ENCODE measurements at places on chromosomes 5 and 9.

- DNase-seq, result no peak
Measured at GRCh38 chr5:157816682-157817386, 42.1 kb downstream of the CLINT1 start.

DNA sequence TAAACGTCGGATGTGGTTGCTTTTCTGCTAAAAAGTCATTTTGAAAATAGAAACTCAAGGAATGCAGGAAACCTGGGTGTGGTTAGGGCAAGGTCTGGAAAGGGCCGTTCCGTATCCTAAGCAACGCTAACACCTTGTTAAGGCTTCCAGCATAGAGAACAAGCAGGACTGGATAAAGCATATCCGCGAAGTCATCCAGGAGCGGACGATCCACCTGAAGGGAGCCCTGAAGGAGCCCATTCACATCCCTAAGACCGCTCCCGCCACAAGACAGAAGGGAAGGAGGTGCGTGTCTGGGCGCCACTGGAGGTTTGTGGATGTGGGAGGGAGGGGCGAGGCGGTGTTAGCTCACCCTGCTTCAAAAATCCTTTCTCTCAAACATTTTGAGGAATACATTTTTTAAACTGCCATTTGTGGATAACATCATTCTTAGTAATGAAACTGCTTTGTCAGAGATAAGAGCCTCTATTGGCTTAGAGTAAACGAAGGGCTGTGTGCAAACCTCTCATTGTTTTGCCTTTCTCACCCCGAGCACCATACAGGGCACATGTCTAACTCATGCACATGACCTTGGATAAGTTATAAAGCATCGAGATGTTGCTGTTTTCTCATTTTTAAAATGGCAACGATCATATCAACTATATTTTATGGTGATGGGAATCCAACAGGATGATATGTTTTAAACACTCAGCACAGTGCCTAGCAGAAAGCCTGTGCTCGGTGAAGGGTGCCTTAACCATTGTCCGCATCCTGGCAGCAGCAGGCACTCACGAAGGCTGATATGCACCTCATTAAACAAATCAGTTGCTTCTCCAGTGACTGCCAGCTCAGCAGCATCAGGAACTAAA, 175.7 kb upstream of the OTULINL start:
- no peak for DNase-seq

DNA sequence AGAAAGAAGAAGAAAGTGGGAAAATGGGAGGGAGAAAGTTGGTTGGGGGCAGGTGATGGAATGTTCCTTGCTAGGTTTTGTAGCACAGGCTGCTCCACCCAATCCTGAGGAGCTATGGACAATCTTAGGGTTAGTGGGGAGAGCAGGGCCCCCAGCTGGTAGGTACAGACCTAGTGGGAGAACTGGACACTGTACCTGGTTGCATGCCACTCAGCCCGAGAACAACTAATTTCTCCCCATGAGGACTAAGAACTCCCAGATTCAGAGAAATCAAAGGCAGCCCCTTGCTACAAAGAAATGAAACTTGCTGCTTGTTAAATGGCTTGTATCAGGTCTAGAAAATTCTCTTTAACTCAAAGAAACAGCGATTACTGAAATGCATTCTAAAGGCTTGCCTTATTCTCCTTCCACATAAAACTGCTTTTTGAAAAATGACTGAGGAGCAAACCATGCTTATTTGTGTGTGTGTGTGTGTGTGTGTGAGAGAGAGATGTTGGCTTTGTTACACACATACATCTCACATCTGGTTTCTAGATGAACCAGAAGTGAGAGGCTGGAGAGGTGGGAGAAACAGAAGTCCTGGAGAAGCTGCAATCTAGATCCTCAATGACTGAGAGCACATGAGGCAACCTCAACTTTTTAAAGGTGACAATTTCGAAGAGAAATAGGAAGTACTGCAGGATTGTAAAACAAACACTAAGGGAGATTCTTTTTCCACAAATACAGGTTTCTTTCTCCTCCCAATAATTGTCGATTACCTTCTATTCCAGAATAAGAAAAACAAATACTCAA, 28.9 kb downstream of the FYB1 start:
- DNase-seq, result no peak

- no peak for DNase-seq
Measured at GRCh38 chr5:96816991-96817390, 9.2 kb upstream of the ERAP1 start.

DNA sequence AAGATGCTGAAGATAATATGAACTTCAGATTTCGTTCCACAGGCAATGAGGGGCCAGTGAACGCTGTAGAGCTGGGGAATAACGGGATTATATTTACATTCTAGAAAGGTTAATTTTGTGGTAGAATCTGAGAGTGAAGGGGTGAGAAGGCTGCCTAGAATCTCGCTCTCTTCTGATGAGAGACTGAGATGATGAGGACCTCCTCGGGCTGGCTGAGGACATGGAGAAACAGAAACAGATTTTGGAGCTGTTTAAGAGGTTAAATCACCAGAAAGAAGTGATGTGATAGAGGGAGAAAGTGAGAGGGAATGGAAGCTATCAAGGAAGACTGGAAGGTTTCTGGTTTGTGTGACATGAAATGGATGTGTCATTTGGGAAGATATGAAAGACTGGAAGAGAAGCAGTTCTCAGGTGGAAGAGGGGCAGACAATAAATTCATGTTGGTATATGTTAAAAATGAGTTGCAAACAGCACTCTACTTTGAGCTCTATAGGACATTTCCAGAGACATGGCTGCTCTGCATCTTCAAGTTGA, 612.6 kb downstream of the ISL1 start:
- DNase-seq, result no peak

DNA sequence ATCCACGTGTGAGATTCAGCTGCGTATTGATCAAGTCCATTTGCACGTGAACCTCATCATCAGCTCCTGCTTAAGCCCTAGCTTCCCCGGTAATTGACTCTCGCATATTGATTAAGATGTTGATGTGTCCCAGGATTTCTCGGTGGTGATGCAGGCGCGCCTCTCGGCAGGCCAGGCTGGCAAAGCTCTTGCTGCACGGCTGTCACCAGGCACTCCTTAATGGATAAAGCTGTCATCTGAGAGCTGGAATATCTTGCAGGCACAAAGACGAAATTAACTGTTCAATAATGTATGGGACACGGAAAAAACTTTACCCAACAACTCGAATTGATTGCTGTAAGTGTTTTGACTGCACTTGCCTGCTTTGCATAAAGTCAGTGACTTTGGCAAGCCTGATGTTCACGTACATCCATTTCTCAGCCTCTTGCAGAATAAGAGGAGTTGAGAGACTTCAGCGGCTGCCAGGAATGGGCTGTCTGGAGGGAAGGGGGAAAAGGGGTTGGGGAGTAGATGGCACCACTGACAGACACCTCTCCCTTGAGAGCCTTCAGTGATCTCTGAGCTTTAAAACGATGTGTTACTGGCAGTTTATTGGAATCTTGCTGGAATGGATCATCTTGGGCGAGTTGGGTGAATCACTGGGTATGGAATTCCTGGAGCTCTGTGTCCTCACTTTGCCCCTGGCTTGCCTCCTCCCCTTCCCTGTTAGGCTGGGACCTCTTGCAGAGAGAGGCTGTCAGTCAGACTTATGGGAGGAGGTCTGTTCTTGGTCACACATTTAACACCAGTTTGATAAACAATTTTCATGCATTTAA, 650.3 kb downstream of the CCDC171 start:
- no peak for DNase-seq

- DNase-seq, result no peak
Measured at GRCh38 chr9:93594041-93594756, 17.8 kb downstream of the PHF2 start.

DNA sequence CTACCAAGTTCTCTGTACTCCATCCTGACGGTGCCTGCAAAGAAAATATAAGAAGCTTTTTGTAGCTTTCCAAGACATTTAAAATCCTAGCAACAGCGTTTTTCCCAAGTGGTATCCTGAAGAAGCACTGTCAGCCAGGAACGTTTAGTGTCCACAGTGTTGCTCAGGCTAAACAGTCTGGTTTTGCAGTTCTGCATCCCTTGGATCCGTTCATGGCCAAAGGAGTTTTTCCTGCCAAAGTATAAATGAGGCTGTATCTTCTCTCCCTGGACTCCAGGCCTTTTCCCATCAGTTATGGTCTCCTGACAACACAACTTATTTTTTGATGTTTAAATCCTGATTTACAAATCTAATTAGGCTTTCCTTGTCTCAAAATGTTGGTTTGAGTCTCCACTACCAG, 925.8 kb downstream of the TLE1 start:
- no peak for DNase-seq

DNA sequence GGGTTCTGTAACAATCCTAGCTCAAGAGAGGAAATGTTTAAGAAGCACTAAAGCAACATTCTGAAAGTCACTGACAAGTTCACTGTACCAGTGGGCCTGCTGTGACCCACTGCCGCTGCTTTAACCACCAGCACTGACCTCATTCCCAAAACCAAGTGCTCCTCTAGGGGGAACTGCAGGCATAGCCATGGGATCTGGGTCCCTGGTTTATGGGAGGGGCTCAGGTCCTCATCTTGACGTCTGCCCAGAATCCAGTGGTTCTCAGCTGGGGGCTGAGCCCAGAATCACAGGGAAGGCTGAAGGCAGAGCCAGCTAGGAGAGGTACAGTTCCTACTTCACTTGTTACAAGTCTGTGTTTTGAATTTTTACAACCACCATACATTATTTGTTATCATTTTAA, 36.1 kb upstream of the SLC2A8 start:
- peak; percentile 27 for DNase-seq

DNA sequence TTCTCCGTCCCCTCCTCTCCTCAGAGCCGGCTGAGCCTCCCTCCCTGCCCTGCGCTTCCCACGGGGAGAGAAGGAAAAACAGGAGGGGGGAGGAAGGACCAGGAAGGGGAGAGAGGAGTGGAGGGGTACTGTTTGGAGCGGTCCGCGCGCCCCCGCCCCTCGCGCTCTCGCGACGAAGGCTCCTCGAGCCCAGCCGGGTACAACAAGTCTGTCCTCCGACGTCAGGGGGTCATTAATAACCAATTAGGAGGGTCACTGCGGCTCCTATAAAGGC, 480 bp upstream of the PRDM12 start:
- no peak for DNase-seq

DNA sequence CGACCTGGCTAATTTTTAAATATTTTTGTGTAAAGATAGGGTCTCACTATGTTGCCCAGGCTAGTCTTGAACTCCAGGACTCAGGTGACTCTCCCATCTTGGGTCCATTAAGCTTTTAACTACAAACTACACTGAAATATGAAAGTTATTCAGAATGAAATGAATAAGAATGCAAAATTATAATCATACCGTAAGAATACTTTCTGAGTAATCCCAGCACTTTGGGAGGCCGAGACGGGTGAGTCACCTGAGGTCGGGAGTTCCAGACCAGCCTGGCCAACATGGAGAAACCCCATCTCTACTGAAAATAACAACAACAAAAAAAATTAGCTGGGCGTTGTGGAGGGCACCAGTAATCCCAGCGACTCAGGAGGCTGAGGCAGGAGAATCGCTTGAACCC, 1.1 kb upstream of the ORM1 start:
- peak; percentile 43 for DNase-seq

- no peak for DNase-seq
Measured at GRCh38 chr9:5382479-5382878, 42.8 kb upstream of the RLN1 start.

DNA sequence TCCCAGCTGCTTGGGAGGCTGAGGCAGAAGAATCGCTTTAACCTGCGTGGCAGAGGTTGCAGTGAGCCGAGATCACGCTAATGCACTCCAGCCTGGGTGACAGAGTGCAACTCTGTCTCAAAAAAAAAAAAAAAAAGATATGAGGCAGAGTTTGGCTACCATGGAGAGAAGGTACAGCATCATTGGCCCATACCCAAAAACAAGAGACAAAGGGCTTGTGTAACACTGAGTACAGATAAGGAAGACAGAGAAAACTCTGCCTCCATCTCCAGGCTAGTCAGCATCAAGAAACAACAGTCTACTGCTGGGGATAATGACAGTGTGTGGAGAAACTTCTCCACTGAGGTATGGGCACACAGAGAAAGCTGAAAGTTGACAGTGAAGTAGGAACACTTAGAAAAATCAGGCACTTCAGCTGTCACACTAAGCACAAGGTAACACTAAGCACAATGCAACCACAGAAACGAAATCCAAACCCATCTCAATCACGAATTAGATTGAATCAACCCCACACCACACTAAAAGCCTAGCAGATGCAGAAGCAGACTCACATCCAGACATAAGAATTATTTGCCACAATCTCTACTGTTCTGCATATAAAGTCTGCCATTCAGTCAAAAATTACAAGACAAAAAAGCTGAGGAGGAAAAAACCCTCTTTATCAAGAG, 10.5 kb downstream of the PJA2 start:
- DNase-seq, result no peak

GRCh38 chr9:90421786-90422185, 220.8 kb downstream of the DIRAS2 start:
- no peak for DNase-seq

DNA sequence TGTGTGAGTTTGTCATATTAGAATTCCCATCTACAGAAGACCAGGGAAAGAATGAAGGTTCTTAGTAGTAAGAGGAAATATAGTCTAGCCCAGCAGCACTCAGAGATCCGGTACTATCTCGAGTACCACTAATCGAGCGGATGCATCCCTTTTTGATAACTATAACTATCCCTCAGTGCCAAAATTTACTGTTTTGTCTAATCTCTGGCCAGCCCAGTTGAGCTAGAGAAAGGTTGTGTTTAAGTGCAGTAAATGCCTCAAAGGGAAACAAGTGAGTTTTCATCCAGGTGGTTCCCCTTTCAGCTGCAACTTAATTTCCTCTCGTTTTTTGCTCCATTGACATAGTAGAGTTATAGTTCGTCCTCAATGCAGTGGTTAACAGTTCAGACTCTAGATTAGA, 146.7 kb downstream of the GPBP1 start:
- no peak for DNase-seq
